ENCODE measurements at places on chromosomes 2 and 18.

GRCh38 chr2:64424416-64424987, 29.5 kb upstream of the LGALSL start:
- no peak for DNase-seq

GRCh38 chr2:144460727-144461307, 59.1 kb downstream of the ZEB2 start:
- DNase-seq: no peak

- no peak for DNase-seq
Measured at GRCh38 chr2:201185863-201186262, 2.9 kb downstream of the CASP10 start.

- DNase-seq: no peak
Measured at GRCh38 chr2:176097820-176098365, 1.7 kb upstream of the HOXD12 start.

GRCh38 chr2:170218931-170219330, 41.0 kb downstream of the MYO3B start:
- no peak for DNase-seq

DNA sequence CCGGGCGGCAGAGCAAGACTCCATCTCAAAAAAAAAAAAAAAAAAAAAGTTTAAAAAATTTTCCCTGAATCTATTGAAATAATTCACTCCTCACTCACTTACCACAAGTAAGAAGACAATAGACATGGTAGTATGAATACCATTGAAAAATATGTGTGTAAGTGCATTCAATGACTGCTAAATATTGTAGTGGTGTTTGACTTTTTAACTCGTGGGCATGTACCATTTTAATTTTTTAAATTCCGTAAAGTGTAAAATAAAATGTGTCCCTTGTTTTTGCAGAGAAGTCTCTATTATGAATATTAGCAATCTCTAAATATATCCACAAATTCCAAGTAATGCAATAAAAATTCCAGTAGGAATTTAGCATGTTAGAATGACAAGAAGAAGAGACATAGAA, 134.1 kb downstream of the COPS8 start:
- no peak for DNase-seq

- no peak for DNase-seq
Measured at GRCh38 chr2:238104226-238104690, 4.1 kb downstream of the ESPNL start.

DNA sequence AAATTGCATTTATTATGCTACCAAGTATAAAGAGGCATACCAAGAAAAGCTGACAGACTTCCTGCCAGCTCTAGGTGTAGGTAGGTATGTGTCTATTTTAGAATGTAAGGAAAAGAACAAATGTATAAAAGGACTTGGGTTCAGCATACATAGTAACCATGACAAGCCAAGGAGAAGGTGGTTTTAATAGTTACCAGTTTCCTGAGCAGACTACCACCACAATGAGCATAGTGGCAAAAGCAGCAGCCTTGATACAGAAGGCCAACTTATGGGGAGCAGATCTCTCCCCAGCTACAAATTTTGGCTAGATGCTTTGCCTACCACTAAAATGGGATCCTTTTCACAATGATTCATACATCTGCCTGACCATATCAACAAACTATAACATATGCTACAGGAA, 34.5 kb downstream of the METTL8 start:
- no peak for DNase-seq

DNA sequence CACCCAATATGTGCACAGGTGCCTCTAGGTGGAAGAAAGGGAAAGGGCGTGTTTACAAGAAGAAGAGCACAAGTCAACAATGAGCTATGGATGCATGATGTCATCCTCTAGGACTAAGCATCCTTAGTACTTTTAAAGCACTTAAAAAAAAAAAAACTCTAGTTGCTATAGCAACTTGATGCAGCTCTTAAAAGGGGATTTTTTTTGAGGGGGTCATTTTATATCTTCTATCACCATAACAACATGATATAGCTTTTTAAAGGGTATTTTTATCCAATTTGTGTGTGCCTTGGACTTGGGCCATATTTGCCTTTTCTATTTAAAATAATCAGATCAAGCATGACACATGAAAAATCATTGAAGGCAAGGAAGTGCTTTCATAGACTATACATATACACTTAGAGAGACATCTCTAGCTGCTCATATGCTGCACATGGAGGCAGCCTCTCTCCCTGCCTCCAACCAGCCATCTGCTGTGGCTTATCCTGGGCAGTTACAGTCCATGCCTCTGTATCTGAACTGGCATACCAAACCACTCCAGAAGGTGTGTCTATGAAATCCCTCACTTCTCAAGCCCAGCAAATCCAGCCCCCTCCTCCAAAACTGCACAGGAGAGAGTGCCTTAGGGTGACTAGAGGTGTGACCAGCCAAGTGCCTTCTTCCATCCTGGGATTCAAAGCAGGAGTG, 165.4 kb downstream of the MSH2 start:
- DNase-seq: no peak

DNA sequence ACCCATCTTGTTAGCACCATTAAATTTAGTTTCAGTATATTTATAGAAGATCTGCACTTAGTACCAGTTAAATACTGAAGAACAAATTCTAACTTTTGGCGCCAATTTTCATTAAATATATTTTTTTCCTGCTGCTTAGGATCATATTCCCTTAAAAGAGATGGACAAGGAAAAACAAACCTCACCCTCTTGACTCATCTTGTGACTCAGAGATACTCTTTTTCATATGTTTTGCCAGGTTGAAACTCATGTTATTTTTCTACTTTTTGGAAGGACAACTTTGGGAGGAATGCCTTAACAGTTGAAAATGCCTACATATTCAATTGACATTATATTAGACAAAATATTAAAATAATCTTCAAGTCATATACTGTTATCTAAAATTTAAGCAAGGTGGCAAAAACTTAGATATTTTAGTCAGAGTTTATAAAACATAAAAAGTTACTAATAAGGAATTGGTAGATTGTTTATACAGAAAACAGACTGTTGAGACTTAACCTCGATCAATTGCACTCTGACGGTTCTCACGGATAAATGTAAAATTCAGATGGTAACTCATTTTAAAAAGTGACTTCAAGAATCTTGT, 36.2 kb downstream of the PNO1 start:
- DNase-seq: no peak

DNA sequence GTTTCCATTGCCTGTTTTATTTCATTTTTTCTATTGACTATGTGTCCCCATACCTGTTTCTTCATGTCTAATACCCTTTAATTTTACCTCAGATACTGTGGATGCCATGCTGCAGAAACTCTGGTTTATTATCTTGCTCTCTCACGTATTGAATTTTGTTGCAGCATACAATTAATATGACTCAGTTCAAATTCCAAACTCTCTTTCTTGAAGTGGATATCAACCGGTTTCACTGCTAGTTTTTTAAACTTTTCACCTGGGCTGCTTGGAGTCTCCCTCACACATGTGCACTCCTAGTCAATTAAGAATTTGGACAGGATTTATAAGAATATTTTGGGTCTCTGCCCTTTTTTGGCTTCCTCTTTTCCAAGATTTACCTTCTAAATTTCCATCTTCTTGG, 70.6 kb upstream of the CAPN13 start:
- no peak for DNase-seq

DNA sequence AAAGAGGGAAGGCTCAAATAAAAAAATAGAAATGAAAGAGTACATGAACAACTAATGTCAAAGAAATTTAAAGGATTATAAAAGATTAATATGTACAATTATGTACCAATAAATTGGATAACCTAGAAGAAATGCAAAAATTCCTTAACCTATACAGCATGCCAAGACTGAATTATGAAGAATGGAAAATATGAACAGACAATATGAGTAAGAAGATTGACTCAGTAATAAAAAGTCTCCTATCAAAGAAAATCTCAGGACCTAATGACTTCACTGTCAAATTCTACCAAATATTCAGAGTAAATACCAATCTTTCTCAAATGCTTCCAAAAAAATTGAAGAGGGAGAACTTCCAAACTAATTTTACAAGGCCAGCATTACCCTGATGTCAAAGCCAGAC, 120.2 kb upstream of the SPOPL start:
- DNase-seq: no peak

- no peak for DNase-seq
Measured at GRCh38 chr2:237137626-237138323, 52.1 kb downstream of the COPS8 start.

DNA sequence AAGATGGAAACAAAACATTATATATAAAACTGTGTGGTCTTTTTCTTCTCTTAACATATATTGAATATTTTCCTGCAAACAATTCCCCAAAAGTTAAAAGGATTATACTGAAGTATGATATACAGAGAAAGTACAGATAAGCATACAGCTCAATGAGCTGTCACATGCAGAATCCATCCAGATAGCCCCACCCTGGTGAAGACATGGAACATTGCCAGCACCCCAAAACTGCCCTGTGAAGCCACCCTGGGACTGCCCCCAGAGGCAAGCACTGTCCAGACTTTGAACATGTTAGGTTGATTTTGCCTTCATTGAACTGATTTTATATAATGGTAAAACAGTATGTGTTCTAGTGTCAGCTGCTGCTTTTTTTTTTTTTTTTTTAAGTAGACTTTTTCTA, 112.3 kb upstream of the IL1R2 start:
- no peak for DNase-seq

DNA sequence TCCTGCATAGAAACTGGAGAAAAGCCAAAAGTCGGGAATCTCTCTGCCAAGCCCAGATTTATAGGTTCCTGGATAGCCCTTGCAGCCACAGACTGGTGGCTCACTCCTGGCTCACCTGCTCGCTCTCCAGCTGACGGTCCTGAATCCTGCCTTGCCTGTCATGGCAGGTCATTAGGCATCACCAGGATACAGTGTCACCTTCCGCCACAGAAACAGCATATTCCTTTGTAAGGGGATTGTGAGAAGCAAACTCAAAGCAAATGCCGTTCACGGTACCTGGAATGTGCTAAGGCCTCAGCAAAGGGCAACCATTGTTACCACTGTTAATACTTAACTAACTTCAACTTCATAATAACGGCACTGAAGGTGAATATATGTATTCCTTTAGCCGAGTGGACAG, 57.1 kb upstream of the GPR45 start:
- no peak for DNase-seq

GRCh38 chr2:142981069-142981378, 103.6 kb downstream of the KYNU start:
- no peak for DNase-seq

DNA sequence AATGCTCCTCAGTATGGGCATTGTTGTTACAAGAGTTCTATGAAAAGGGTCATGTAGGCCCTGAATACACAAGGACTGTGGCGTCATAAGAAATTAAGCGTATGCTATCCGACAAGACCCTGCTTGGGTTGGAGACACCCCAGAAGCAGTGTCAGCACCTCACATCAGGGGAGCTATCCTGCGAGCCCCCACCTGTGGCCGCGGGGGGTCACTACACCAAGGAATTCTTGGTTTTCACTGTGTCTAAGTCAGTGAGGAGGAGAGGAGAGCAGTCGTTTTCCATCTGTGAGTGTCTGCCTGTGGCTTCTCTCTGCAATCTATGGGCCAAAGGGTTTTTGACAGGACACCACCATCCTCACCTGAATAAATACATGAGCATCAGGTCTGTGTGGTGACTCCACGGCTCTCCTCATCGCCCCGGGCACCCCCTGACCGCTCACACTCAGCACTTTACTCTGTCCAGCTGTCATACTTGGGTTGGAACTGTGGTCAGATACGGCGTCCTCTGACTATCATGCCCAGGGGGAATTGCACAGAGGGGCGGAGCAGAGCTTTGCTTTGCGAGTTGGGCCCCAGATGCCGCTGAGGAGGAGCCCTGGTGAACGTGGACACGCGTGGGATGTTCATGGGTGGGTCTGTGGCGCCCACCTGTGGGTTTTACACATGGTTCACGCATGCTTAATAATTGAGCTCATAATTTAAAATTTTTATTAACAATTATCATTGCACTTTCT, 235.5 kb downstream of the MYT1L start:
- DNase-seq: no peak

DNA sequence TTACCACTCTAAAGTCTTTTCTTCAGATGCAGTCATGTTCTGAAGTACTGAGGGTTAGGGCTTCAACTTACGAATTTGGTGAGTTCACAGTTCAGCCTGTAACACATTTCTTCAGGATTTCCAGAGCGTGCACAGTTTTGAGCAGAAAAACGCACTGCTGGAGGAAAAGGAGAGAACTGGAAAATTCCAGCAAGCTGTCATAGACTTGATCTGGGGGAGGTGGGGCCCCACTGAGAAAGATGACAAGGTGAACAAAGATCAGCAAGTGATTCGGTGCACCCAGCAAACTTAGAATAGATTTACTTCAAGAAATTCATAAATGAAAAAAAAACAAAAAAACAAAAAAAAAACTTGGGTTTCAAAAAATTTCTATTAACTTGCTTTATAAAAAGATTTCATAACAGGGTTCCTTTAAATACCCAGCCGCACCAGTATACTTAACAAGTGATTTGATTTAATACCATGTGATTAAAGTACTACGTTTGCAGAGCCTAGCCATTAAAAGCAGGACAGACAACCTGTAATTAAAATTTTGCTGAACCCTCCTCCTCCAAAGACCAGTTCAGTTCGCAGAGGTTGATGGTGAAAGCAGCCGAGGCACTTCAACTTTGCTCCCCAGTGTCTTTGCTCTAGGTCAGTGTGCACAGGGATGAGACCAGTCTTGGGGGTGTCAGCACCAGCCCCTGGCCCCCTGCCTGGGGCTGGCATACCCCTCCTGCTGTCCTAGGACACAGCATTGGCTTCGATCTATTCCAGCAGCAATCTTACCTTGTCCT, 30.5 kb downstream of the CTIF start:
- DNase-seq: no peak

DNA sequence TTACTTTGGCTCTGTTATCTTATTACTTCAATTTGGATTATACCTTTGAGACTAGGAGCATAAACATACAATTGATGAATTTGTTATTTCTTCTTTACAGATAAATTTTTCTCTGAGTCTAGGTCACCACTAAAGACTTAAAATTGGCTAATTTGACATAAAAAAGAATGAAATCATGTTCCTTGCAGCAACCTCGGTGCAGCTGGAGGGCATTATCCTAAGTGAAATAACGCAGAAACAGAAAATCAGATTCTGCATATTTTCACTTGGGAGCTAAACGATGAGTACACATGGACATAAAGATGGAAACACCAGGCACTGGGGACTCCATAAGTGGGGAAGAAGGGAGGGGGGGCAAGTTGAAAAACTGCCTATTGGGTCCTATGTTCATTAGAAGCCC, 172.8 kb upstream of the SESTD1 start:
- DNase-seq: no peak

GRCh38 chr2:144583741-144584453, 64.0 kb upstream of the ZEB2 start:
- DNase-seq: no peak

GRCh38 chr2:138391946-138392345, 109.6 kb upstream of the SPOPL start:
- no peak for DNase-seq

DNA sequence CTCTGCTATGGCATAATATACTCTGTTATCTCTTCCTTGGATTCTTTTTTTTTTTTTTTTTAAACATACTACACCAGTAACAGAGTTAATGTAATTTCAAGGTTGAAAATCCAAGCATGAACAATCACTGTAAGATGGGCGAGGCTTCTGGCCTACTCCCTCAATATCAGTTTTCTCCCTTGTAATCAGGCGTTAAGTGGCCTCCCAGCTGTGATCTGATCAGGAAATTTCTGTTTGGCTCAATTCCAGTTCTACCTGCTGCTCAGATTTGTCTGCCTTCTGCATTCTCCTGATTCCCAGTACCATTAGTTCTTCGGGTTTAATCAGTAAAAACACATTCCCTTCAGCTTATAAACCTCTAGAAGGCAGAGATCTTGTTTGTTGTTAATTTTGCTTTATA, 18.6 kb downstream of the PRKD3 start:
- DNase-seq: no peak

- no peak for DNase-seq
Measured at GRCh38 chr18:72828601-72829000, 39.2 kb downstream of the NETO1 start.
